AG08396 (cell line): ENCODE measurements at places on chromosomes 3 and 15.

GRCh38 chr15:62739082-62739481 is 303.5 kb upstream of the TPM1 start:
- peak; percentile 46 for DNase-seq

GRCh38 chr3:24110051-24110450 is 165.0 kb downstream of the NR1D2 start:
- DNase-seq = no peak

DNA sequence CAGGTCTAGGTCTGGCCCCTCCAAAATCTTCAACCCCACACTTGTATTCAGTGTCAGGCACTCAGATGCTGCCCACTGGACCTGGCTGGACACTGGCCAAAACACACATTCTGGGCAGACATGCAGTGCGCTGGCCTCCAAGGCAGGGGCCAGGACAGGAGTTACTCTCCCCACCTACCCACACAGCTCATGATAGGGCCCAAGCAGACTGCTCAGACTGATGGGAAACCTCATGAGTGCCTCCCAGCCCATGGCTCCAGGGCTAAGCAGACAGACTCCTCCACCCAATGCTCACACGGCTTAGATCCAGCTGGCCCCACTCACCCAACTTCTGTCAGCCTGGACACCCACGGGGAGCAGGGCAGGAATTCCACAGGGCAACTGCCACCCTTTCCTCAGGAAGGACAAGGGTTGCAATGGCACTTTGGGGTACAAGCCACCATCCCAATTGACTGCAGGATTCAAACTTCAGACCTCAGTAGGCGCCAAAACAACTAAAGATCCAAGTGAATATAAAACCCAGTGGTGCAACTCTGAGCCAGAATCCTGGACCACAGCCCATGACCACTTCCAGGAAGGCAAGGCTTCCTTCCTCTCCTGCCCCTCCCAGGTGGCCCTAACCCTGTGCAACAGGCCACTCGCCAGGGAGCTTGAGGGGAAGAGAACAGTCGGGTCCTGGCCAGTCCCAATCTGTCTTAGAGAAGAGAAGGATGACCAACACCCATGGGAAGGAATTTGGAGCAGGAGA is 1.4 kb downstream of the LTF start:
- no peak for DNase-seq

- peak; percentile 97 for DNase-seq
Measured at GRCh38 chr3:48685603-48686511, at the start of gene NCKIPSD. NCKIPSD (minus strand) TSS chr3:48685915; CDS start chr3:48685807, 108 bp downstream.

DNA sequence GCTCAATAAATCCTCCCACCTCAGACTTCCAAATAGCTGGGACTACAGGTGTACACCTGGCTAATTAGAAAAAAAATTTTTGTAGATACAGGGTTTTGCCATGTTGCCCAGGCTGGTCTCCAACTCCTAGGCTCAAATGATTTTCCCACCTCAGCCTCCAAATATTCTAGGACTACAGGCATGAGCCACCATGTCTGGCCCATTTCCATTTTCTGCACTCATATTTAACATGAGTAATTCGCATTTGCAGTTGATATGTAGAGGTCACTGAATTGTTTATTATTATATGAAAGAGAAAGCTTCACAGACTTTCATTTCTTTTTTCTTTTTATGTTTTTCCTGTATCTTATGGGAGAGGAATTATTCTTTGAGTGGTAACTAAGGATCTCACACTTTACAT is 492.7 kb downstream of the CNTN3 start:
- no peak for DNase-seq

DNA sequence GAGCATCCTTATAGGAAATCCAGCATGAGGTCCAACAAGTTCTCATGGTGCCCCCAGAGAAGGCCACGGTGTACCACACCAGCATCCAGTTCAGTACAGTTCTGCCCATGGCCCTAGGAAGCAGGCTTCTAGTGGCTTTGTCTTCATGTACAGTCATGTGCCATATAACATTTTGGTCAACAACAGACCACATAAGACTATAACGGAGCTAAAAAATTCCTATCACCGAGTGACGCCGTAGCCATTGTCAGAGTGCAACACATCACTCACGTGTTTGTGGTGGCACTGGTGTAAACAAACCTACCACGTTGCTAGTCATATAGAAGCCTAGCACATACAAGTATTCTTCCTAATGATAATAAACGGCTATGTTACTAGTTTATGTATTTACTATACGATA is 209.0 kb downstream of the ARRDC4 start:
- no peak for DNase-seq
